Activated CD8-positive, alpha-beta memory T cell treated with anti-CD3 and anti-CD28 coated beads for 1 hour (primary cell): ENCODE measurements at places on chromosomes 3 and 15.

DNA sequence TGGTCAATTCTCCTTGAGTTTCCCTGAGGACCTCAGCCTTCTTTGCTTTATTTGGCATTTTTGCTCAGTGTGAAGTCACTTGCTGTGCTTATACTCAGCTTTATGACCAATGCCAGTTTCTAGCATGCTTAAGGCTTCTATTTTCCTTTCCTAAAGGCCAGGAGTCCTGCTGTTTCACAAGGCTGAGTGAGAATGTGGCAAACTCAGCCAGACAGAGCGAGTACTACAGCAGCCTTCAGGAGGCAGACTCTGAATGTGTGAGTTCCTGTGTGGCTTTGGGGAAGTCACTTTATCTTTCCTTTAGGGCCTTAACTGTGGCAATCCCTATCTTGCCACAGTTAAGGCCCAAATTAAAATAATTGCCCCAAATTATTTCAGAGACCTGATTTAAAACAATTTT, 213.2 kb upstream of the MRPL3 start:
- no peak for DNase-seq

GRCh38 chr15:78620021-78620526, 722 bp downstream of the CHRNA3 start:
- no peak for DNase-seq

DNA sequence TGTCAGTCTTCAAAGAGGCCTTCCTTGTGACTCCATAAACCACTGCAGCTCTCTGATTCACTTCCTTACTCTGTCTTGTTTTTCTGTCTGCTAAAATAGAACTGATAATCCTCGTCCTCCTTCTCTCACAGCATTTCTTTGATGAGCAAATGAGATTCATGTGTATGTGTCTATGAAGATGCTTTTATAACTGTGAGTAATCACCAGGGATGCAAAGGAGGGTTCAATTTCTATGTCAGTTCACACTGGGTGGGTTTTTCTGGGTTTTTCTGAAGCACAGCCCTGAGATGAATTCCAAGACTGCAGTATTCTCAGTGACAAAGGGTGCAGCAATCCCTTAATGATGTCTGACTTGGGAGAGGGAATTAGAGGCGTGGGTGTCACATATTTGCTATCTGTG, 746.6 kb upstream of the CFAP20DC start:
- no peak for DNase-seq

DNA sequence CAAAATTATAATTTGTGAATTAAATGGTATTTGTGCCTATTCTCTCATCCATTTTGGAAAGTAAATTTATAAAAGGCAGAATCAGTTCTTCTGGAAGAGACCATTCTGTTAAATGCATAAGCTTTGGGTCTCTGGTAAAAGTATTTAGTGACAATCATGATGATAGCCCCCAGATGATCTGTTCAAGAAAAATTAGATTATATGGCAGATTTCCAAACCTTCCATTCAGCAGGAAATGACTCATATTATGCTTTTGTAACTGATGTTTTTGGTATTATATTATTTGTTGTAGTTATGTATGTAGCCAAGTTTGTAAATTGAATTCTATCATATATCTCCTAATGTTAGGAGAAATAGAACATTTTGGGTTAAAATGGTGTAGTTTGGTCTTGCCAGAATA, 340.8 kb upstream of the DPH6 start:
- no peak for DNase-seq

DNA sequence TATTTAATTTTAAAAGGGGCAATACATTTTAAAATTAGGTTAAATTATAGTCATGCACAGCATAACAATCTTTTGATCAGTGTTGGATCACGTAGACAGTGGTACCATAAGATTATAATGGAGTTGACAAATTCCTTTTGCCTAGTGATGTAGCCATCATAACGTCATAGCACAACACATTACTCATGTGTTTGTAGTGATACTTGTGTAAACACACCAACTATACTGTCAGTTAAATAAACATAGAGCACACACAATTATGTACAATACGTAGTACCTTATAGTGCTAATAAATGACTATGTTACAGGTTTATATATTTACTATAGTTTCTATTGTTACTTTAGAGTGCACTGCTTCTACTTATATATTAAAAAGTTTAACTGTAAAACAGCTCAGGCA, 31.2 kb downstream of the FOXB1 start:
- DNase-seq, result no peak

- DNase-seq, result no peak
These were observed 1639.5 kb downstream of the SI start for GRCh38 chr3:163438760-163439159.

GRCh38 chr15:69666441-69666882, 213.8 kb downstream of the RPLP1 start:
- no peak for DNase-seq

DNA sequence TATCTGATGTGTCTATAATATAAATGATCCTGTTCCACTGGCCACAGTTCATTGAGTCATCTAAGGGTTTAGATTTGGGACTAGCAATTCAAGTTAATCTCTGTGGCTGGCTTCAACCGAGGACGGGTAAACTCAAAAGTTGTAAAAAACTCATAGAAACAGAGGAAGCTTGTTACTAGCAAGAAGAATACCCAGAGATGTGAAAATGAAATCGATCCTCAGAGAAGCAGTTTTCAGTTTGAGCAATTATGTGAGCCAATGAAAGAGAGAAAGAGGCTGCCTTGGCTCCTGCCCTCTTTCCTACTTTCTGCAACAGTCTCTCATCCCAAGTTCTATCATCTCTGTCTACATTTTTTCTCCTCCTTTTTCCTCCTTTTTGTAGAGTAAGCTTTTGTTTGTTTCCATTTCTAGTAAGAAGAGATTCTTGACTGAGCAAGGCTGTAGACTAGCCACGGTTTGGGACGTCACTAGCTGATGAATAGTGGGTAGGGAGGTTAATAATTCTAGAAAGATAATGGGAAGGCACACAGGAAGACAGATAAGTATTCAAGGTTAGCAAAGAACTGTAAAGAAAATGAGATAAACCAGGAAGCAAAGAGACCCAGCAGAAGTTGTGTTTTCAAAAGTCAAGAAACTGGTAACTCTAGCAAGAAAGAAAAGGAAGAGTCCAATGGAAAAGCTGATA, 298.9 kb upstream of the NR2F2 start:
- no peak for DNase-seq

DNA sequence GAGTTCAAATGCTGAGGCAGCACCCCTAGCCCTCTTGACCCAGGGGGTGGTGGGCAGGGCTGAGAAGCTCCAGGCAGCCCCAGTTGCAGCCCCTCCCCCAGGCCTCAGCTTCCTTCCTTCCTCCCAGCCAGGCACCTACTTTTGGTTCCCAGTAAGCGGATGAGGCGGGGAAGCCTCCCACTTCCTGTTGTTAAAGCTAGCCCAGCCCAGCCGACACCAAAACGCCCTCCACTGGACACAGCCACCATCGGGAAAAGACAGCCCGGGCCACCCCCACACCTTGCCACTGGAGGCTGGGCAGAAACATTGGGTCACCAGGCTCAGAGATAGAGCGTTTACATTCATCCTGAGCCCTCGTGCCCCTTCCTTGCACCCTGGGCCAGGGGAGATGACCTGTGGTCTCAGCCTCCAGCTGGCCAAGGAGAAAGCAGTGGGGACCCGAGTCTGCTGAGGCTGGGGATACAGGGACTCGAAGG, 3.5 kb downstream of the DUSP7 start:
- DNase-seq, result no peak

DNA sequence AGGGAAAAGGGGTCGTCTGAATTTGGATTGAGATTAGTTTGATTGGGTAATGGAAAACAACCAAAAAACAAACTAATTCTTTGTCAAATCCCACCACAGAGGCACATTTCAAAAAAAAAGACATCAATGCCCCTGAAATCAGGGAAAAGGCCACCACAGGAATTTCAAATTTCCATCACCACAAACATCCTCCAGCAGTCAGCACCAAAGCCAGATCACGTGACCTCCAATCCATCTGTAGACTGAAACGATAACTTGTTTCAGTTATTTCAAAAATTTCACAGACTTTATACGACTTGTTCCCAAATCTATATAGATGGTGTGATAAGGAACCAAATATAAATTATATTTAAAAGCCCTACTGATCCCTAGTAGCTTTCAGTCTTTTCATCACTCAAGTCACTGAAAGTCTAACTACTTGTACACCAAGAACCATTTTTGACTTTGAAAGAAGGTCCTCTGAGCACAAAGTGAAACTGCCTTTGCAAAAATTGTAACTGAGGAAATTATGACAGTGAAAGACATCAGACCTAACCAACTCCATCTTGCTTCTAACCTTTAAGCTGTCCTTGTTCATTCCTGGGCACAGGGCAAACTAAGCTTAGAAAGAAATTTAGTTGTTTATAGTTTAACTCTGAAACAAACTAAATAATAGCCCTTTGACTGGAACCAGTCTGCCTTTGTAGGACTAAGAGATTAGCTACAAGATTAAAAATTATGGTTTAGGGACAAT, 48.1 kb upstream of the PLCL2 start:
- no peak for DNase-seq

DNA sequence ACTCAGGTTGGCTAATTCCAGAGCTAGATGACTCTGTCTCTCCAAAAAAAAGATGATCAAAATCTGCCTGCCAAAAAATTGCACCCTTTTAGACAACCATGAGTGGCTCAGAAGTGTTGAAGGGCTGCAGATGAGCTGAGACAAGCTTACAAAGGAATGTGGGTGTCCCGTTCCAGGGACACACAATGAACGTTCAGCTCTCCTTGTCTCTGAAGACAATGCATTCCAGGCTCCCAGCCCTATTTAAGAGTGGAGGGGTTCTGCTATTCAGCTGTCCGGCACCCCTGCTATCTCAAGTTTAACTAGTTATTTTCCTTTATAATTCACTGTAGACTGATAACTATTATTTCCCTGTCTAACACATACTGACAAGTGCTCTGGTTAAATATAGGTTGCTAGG, 355.1 kb upstream of the WNT5A start:
- DNase-seq, result no peak

GRCh38 chr3:108505811-108506210, 4.6 kb downstream of the MYH15 start:
- no peak for DNase-seq

DNA sequence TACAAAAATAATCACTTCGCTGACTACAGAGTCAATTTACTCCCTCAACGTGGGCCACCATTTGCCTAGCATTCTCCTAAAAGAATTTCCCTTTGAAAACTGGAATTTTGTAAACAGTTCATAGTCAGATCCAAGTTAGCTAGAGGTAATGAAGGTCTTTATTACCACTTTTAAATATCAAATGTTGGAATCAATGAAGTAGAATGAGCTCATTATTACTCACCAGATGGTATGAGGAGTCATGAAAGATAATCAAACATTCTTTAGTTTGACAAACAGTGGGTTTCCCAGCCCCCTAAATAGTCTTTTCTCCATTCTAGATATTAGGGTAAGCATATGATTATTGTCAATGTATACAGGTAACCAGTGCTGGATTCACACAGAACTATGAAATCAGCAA, 455.7 kb upstream of the THBS1 start:
- DNase-seq, result no peak

GRCh38 chr15:50685191-50685975, 1.2 kb downstream of the TRPM7 start:
- no peak for DNase-seq

DNA sequence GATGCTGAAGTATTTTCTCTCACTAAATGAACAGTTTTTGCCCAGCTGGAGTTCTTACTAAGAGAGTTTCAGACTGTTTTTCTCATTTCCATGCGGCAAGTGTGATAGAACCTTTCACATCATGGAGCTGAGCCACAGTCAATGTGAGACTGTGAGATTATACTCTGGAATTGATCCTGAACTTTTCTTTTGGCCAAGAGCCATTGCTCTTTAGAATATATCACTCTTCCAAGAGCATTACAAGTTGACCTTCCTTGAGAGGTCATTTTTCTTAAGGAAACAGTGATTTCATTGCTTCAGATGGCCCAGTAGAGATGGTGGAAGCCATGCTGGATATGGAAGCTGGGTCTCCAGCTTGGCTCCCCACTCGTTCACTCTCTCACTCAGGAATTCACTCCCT, 212.9 kb upstream of the UMPS start:
- DNase-seq, result no peak

GRCh38 chr3:59289831-59290230, 240.0 kb upstream of the CFAP20DC start:
- DNase-seq, result no peak

GRCh38 chr15:71480556-71480955, 329.8 kb upstream of the NR2E3 start:
- no peak for DNase-seq

DNA sequence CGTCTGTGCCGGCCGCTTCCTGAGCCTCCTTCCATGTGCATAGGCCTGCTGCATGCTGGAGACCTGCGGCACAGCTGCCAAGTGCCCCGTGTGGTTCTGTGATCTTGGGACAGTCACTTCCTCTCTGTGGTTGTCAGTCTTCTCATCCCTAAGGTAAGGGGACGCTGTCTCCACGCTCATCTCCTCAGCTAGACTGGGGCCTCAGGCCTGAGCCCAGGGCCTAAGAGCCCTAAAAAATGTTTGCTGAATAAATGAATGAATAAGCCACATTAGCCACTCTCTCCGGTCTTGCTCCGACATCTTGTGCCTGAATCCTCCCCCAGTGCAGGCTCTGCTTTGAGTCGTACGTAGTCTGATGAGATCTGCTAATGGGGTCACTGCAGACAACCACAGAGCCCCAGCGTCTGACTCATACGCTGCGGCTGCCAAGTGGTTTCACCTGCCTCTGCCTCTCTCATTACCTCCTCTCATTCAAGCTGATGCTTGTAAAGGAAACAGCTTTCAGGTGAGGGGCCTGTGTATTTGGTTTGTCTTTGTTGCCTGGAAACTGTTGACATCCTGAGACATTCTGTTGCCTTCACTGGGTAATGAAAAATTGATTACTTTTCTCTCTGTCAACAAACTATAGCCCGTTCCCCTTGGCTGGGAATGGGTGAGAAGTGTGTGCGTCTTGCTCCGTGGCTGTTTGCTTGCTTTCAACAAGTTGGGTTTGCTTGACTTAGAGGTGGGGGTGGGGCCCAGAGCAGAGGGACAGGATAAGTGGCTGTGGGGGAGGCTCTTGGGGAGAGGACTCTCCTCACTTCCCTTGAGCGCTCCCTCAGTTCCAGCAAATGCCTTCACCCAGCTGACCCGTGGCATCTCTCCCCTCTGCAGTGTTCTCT, 15.9 kb downstream of the RPLP1 start:
- DNase-seq, result peak; percentile 78
